ENCODE measurements at places on chromosomes 1 and 21.

DNA sequence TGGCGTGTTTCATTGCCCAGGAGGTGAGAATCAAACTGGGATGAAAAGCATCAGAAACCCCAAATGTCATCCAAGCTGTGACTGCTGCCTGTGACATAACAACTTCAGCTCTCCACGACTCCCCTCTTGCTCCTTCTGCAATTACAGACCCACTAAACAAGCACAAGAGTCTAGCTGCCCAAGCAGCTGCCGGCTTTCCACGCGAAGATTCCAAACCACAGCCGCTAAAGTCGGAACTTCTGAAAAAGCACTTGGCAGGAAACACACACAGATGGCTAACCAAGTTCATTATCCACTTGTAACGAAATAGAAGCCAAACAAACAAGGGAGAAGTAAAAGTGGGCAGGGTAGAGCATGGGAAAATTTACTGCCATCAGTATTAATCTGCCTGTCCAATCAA is 198.1 kb downstream of the SLC35F3 start:
- no peak for DNase-seq

DNA sequence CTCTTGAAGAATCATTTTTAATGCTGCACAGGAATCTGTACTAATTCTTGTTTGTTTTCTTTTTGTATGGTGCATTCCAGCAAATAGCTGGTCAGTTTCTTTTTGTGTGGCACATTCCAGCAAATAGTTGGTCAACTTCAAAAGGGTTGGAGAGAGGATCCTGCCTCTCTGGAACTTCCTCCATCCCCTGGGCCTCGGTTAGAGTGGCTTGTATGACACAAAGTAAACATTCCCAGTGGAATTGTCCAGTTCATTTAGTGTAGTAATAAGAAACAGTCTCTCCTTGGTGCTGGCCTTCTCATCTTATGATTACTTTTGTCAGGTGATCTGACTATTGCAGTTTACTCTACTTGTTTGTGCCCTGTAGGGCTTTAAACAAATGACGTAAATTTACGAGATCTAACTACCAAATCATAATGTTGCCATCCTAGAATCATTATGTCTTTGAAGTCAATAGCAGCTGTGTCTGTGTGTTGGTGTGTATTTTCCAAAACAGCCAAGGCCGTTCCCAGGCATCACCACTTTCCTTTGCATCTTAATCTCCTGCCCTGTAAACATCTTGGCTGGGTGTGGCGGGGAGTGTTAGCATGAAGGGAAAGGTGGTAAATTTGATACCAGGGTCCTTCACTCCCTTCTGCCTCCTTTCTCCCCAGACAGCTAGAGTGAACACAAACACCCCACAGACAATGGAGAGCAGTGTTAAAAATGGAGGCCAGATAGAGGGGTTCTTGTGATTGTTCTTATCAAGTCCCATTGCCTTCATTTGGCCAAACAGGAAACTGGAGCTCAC is 77.9 kb downstream of the CDC7 start:
- DNase-seq: no peak

- DNase-seq: no peak
These were observed 45.5 kb downstream of the TP73 start for GRCh38 chr1:3697810-3698209.

DNA sequence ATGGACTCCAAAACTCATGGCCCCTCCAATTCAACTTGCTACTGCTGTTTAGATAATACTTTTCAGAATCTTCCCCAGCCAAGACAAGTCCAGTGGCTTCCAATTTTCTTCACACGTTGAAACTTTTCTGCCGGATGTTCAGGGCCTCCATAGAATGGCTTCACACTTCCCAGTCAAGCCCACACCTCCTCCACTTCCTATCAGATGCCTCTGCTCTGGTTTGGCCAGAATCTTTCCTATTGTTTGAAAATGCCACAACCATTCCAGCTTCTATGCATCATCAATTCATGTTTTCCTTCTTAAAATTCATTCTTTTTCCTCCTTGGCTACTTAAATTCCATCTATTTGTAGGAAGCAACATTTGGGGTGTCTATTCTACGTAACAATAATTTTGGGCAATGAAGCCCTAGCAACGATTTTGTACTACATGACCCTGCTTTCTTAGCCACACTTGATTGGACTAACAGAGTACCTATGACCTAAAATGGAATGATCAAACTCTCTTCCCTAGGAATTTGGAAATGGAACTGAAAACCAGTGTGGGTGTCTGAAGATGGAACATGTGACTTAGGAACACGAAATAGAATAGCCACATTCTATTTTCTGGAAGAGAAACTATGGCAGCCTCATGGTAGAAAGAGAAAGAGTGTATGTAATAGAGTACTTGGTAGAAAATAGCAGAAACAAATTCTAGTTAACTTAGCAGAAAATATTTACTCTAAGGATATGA is 74.1 kb upstream of the CNIH3 start:
- DNase-seq: no peak
